ENCODE measurements at places on chromosomes 5 and 9.

DNA sequence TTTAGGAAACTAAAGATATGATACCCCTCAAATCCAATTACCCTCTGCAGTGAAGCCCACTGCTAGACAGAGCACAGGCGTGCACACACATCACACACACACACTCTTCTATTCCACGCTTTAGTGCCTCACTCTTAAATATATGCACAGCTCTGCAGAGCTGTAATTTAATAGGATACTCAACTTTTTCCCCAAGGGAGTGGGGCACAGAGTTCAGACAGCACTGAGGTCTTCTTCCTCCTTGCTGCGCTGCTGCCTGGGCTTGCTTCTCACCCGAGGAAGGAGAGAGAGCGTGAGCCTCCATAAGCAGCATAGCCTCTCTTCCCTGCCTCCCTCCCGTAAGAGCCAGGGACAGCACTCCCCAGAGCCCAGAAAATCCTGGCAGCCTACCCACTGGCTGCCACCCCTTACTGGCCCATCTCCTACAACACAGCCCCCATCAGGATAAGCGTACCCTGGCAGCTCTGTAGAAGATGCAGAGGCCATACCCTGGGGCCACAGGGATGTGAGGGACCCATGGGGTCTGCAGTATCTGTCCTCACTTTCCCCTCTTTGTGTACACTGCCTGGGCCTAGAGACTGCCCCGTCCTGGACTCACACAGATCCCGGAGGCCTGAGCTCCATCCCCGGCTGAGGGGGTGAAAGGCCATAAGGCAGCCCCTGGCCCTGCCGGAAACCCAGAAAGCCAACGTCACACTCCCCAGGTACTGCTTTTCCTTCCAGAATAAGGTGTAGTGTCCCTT is 102.1 kb downstream of the C5orf15 start:
- DNase-seq, result no peak

- no peak for DNase-seq
These were observed 430.3 kb downstream of the ARHGEF28 start for GRCh38 chr5:74056107-74056788.

GRCh38 chr5:57370376-57370775 is 112.2 kb downstream of the ACTBL2 start:
- DNase-seq, result no peak

- DNase-seq, result no peak
These were observed 46.3 kb downstream of the AOPEP start for GRCh38 chr9:94772639-94773303.

DNA sequence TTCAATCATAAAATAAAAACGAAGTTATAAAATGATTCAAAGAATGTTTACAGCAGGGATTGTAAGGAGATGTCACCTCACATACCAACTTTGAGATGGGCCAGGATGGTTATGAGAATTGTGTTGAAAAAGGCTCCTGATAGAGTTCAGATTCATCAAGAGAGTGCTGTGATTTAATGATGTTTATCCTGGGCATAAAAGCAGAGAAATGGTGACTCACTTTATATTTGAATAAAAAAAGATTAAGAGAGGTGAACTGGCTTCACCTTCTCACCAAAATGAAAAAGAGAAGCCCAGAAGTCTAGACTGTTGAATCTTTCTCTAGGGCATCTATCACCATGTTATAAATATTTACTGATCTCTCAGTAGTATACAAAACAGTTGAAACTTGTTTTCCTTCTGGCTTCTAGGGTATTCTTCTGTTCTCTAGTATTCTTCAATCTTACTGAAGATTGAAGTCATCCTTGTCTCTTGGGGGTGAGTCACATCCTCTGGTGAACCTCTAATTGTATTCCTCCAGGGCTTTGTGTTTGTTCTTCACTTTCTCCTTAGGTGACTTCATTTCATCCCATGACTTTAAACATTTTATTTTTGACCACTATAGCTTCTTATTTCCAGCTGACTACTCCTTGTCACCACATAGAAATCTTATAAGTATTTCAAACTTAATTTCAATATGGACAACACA is 1237.3 kb upstream of the C9orf72 start:
- no peak for DNase-seq
